Left cardiac atrium (tissue), 4 donors: ENCODE measurements at places on chromosomes 3 and 15. TPM values are rescaled to one million over a fixed set of nuclear protein-coding genes. Genes with fewer than 3 reads are reported as not detected.

GRCh38 chr3:115930168-115930567 is 306.9 kb downstream of the GAP43 start:
- DNase-seq = no peak

DNA sequence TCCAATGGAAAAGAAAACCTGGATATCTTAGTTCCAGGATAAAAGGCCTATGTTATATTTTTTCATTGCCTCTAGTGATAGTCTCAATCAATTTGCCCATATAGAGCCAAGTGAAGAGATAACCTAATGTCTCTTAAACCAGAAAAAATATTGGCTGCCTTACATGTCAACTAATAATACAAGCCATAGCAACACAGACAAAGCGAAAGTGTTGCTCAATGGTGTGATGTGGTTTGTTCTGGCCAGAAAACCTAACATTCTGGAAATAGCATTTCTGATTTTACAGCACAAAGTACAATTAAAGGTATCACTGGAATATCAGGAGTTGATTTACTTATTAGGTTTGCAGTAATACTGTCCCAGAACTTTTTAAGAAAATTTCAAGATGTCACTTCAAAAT is 101.5 kb downstream of the ATP8B4 start:
- no peak for DNase-seq

GRCh38 chr15:62298811-62299210 is 133.7 kb upstream of the C2CD4B start:
- DNase-seq = no peak

DNA sequence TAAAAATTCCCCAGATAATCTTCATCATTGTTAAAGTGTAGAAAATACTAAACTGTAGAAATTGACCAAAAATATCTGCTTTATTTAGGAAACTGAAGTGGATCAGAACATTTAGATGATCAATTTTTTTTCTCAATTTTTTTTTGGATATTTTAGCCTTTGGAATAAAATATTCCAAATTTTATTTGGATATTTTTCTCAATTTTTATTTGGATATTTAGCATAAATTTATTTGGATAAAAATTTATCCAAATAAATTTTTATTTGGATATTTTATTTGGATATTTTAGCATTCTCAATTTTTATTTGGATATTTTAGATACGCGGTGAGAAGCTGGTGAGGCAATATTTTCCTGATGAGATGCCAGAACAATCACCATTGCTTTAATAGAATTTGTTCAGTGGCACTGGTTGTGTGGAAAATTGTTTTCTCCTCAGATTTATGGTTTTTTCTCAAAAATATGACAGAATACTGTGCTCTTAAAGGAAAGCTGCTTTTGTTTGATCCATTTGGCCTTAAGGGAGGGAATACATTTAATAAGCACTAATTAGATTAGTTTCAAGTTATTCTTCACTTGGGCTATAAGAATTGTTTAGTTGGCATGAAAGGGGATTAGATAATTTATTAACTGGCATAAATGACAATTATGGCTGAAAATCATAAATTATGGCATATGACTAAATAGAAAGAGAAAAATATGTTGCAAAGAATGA is 470.1 kb downstream of the MFSD1 start:
- no peak for DNase-seq

- DNase-seq = no peak
These were observed 11.6 kb downstream of the WWTR1 start for GRCh38 chr3:149646181-149646766.

BAHD1 gene
- 14.8 TPM for total RNA-seq

MORC1 gene
- total RNA-seq = not detected

C3orf38 gene
- total RNA-seq = 15.8 TPM

SKOR1 gene
- 0.29 TPM for total RNA-seq
